NCI-H187 treated with DMSO at 0.1 percent for 48 hours (cell line): ENCODE measurements at places on chromosomes 3 and 15.
A peak's percentile ranks its signal among the peaks of the same experiment; 100 is the strongest.

GRCh38 chr15:58551764-58552504, 120.1 kb downstream of the LIPC start:
- DNase-seq: no peak

DNA sequence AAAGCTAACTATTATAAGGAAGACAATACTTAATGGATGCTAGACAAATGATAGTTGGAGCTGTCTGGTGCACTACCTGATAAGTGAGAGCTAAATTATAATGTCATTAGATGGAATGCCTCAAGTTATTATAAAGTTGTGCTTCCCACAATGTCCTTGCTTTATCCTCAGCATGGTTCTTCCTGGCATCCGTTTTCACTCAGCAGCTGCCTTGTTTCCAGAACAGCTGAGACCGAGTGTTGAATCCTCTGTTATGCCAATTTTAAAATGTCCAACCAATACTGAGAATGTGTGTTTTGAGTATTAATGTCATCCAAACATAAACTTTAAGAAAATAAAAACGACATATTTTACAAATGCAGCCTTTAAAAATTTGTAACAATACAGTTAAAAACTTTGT, 286.7 kb upstream of the SOX2 start:
- DNase-seq: no peak

DNA sequence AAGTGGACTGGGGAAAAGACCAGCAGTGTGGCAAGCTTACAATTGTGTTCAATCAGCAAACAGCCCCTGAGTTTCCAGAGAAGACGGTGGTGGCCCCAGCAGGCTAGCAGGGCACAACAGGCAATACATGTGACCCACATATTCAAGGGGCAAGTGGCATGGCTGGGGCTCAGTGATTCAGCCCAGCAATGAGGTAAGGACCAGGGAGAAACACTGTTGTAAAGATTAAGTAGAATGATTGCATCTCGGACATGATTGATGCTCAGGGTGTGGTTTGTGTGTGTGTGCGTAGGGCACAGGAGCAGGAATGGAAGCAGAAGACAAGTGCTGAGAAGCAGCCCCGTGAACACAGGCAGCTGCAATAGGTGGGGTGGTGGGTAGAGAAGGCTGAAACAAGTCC, 37.9 kb downstream of the KLHL6 start:
- no peak for DNase-seq

DNA sequence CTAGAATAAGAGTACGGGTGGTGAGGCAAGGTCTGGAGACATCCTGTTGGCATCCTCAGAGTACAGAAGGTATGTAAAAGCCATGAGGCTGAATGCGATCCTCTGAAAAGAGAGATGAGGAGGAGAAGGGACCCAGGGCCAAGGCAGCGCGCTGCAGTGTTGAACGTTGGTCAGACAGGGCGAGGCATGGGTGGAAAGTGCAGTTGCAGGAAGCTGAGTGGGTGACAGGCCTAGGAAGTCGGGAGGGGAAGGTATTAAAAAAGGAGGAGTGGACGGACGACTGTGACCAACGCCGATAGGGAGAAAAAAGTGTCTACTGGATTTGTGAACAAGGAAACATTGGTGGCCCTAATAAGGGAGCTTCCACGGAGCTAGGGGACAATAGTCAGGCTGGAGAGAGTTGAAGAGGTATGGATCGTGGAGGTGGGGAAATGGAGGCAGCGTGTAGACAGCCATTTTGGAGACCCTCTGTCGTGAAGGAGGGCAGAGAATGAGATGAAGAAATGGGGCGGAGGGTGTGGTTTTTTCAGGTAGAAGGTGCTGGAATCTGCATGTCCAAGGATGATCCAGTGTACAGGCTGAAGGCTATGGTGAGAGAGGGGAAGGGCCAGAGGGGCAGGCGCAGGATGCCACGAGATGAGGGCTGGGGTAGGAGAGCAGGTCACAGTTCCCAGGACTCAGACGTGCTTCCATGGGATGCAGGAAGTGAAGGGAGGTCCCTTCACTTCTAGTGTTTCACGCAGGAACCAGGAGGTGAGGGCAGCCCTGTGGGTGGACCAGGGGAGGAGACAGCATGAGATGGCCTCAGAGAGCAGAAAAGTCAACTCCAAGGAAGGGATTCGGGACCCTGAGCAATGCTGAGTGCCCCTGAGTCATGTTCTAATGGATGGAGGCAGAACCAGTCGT, 115.9 kb downstream of the ASB7 start:
- no peak for DNase-seq

- DNase-seq: no peak
Observed at GRCh38 chr3:14920536-14920935, 26.8 kb upstream of the NR2C2 start.

- DNase-seq: no peak
Observed at GRCh38 chr15:39596358-39597051, 15.6 kb downstream of the THBS1 start.

DNA sequence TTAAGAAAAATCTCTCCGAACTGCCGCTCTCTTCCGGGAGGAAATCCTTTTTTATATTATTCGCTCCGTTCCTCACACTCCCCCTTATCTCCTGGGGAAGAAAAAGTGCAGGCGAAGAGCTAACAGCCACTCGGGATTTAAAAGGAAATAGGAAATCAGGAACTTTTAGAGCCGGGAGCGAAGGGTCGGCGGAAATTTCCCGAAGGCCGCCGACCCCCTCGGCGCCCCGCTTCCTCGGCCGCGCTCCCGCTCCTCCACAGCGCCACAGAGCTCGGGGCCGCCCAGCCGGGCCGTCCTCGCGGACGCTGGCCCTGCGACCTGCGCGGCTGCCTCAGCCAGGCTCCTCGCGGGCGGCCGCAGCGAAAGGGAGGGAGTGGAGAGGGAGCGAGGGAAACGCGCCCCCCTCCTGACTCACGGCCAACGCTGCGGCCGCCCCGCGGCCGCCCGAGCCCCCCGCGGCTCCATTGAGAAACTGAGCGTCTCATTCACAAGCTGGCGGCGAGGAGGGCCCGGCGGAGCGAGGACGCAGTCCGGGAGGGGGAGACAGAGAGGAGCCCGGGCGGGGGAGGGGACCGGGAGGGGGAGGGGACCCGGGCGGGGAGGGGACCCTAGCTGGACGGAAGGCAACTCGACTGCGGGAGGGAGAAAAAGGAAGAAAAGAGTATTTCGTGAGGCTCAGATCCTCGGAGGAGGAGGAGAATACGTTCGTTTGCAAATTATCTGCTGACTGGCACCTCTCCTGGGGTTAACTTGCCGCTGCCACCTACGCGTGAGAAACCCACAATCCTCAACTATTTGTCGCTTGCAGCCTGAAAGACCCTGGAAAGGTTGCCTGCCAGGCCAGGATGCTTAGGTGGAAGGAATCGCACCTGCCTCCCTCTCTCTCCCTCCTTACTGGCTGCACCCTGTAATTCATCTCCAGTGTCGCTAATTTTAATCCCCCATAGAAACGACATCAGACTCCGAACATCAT, at the start of gene PTPN9:
Gene PTPN9 (minus strand): TSS at position 368 of the 973 bp plus-strand sequence. CDS start 539 bp downstream, outside the sequence.
- DNase-seq: no peak

- peak; percentile 52 for DNase-seq
Observed at GRCh38 chr3:68163062-68163461, 508.6 kb upstream of the SUCLG2 start.

DNA sequence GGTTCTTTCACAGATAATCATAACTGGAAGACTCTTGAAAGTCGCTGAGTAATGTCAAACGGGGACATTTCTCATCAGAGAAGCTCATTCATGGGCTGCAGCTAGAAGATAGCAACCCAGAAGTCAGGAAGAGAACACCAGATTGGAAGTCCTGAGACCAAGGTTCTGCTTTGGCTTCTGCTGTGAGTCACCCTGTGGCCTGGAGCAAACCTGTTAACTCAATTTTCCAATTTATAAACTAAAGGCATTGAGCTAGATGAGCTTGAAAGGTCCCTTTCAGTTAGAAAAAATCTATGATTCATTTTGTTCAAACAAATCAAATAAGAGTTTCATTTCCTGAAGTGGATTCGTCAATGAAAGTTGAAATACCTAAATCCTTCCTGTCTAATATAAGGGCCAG, 402.2 kb downstream of the EPHB1 start:
- DNase-seq: no peak

- DNase-seq: no peak
Observed at GRCh38 chr15:63181648-63182047, 7.8 kb upstream of the RAB8B start.

DNA sequence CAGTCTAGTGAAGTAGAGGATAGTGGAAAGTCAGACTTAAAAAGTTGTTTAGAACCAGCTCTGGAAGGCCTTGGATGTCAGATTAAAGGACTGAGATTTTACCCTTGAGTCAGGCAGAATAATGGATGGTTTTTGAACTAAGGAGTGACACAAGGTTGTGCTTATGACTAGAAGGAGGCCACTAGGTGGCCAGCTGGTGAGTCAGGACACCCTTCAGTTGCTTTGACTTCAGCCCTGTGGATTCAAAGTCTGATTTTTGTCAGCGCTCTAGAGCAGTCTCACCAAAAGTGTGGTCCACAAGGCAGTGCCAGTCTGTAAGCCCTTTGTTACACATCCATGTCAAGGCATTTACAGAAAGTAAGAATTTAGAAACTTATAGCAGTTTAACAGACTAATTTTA, 3.8 kb upstream of the GABPB1 start:
- DNase-seq: no peak

GRCh38 chr3:149992416-149993058, 21.8 kb upstream of the PFN2 start:
- DNase-seq: no peak

DNA sequence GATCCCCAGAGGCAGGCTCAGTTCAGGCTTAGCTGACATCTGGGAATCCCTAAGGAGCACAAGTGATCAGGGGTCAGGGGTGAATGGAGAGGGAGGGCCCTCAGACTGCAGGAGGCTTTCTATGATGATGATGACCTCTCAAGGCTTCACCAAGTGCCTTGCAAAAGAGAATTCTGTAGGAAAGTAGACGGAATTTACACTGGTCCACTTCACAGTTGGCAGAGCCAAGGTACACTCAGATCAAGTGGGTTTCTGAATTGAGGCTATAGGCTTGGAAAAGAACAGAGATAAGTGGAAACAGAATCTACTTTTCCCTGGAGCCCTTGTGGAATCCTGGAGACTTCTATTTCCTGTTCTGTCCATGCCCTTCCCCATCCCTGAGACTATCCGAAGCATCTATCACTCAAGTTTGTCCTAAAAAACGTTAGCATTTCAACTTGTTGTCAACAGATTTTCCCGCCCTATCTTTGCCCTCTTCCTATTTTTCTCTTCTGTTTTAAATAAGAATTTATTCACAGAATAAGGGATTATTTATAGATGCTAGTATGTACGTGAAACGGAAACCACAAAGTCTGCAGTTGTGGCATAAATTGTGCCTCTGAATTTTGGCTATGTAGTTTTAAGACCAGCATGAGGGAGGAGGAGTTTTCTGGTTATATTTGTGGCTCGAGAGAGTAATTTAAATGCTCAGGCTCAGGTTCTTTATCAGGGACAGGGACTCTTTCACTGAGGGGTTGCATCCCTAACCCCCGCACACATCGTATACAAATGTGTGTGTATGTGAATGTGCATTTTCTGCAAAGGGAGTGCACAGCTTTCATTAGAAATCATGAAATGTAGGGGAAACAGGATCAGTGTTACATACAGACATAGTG, 12.8 kb downstream of the GCSAM start:
- no peak for DNase-seq

DNA sequence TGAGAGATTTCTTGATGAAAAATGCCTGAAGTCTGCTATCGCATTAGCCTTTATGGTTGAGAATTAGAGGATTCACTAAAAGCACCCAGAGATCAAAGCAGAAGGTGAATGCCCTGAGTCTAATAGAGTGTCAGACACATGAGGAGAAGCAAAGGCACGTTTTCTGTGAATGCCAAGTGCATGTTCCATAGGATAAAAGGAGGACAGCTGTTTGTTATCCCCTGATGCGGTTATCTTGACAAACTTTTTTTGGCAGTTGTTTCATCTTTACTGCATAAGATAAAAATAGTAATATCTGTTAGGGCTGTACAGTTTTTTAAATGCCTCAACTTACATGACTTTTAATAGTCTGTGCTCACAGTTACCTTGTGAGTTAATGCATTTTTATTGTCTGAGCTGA, 65.3 kb upstream of the CD96 start:
- no peak for DNase-seq

- no peak for DNase-seq
Observed at GRCh38 chr15:51199541-51199940, 104.8 kb upstream of the TNFAIP8L3 start.

- DNase-seq: peak; percentile 12
Observed at GRCh38 chr3:155404486-155404885, 111.0 kb upstream of the STRIT1 start.

- no peak for DNase-seq
Observed at GRCh38 chr15:41930221-41930866, 36.5 kb upstream of the SPTBN5 start.

- DNase-seq: no peak
Observed at GRCh38 chr15:71436854-71437253, 321.6 kb downstream of the THSD4 start.

DNA sequence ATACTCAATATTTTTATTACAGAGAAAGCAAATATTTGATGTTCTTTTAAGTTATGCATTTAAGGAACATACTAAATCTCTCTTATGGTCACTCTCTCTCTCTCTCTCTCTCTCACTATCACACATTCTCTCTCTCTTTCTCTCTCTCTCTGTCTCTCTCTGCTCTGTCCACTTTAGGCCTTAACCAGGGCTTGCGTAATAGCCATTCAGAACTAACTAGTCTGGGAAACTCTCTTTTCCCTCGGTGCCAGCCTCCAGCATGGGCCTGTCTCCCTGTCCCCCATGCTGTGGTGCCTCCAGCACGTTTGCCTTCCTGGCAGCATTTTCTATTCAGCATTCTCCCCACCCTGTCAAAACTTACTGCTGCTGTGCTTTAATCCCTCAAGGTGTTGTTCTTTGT, 389.7 kb downstream of the ROBO1 start:
- no peak for DNase-seq

DNA sequence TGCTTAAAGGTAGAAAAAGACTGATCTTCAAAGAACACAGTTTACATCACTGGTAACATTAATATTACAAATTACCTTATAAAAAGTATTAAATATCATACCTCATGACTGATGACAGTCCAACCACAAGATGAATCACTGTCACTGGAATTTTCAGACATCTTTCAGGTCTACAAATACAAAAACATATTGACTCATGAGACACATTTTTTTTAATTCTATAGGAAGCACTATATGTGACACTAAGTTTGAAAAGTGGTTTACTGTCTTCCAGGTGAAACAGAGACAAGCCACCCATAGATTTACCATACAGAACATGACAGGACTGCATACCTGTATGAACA, 18.9 kb downstream of the CCPG1 start:
- DNase-seq: no peak

DNA sequence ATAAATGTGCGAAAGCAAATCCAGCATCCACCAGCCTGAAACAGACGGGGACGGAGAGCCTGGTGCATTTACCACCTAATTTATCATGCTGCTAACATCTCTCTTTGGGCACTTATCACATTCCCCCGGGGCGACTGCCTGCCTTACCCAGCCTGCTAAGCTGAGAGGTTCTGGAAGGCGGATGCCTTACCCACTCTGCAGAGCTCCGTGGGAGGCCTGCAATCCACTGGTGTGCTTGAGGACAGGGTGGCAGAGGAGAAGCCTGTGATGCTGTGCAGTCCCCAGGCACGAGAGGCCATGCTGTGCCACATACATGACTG, 25.5 kb downstream of the MGLL start:
- no peak for DNase-seq
